Activated CD8-positive, alpha-beta memory T cell treated with anti-CD3 and anti-CD28 coated beads, Interleukin-2, amount 50 U/mL, for 4 hours (primary cell): ENCODE measurements at places on chromosomes 7 and 10.

DNA sequence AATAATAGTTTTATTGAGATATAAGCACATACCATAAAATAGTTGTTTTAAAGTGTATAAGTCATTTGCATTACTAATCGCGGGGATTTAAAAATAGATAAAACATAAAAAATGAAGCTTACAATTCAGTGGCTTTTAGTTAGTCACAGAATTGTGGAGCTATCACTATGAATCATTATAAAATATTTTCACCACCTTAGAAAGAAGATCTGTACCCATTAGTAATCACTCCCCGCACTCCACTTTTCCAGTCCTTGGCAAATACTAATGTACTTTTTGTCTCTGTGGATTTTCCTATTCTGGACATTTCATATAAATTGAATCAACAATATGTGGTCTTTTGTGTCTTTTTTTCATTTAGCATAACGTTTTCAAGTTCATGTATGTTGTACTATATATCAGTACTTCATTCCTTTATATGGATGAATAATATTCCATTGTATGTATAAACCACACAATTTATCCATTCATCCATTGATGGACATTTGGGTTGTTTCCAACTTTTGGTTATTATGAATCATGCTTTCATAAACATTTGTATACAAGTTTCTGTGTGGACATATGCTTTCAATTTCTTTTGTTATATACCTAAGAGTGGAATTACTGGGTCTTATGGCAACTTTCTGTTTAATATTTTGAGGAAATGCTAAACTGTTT is 162.5 kb downstream of the MAGI2 start:
- DNase-seq: no peak

DNA sequence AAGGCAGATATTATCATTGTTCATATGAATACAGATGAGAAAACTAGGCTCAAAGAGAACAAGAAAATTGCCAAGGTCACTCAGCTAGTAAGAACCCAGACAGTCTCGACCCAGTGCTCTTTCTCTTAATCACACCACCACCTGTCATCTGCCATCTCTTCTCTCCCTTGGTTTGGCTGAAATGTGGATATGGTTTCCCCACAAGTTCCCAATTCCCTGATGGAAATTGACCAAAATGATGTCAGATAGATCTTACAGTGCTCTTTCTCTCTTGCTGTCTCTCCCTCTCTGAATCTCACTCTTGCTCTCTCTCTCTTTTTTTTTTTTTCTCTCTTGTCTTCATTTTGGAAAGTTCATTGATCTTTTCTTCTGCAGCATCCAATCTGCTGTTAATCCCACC is 9.1 kb downstream of the C10orf90 start:
- DNase-seq: no peak

DNA sequence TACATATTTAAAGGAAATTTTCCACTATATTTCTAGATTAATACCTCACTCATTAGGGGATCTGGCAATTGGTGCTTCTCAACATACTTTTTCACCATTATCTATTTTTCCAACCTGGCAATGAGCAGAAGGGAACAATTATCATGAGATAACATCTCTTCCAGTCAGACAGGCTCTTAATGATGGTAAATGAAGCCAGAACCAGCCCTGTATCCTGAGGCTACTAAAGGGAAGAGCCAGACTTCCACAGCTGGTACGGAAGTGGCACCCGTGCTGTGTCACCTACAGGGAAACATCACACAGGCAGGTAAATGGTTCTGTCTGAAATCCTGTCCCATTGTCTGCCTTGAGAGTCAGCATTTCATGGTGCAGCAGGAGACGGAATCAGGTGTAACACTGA is 75.9 kb downstream of the ELMO1 start:
- DNase-seq: no peak

DNA sequence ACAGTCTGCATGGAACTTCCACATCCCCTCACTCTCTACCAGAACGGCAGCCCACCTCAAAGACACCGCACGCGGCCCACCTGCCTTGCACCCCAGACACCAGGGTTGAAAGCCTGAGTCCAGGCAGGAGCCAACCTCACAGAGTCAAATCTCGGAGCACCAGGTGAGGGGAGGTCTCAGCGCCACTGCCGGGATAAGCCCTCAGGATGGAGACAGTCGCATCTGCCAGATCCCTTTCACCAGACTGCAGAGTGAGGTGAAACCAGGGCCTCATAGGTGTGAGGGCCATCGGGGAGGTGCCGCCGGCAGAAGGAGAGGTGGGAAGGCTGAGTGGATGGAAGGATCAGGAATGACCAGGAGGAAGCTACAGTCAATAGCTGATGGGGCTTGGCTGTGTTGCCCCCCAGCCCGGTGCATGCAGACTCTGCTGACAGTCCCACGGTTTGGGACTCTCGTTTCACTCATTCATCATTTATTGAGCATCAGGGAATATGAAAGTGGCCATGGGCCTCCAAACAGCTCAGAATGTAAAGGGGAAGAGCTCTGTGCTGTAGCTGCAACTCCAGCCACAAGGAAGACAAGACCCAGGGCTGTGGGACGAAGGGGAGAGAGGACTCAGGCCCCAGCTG is 315.0 kb downstream of the PTPRN2 start:
- no peak for DNase-seq

DNA sequence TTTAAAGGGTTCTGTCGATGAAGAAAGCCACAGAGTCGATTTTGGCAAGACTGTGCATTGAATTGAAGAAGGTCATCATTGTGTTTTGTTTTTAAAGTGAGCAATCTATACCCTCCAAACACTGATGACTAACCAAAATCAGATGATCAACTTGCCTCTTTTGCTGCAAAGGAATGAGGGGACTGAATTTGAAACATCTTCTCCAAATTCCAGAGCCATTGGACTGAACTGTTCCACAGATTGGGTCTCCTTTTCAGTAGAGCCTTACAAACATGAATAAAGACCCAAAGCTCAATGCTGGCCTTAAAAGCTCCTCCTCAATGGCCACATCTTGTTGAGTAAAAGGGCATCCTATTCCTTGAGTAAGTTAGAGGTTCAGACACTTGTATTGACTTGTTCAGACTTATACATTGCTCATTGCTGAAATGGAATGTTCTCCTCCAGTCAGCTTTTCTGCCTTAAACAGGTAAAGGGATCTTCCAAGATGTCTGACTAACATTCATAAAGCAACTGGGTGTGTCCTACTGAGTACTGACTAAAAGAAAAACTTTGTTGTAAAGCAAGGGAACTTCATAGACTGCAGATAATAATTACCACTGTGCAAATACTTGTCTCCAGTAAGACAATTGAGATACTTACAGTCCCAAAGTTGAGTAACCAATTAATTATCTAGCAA is 630.6 kb downstream of the KCNMA1 start:
- DNase-seq: no peak

DNA sequence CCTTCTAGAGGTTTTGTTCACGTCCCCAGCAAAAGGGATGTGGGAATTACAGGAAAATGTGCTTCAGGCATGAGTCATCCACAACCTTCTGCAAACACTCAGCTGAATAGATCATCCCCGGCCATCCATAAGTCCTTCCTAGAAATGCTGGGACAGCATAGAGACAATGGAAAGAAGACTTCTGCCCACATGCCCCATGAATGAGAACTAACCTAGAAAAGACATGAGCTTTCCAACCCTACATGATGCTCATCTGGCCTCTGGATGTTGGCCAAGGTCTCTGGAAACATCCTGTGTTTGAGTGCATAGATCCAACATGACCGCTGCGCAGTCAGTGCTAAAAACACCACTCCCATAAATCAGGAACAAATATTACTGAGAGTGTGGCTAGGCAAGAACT is 277.5 kb downstream of the PLXNA4 start:
- DNase-seq: no peak

GRCh38 chr7:95046494-95047240 is 139.3 kb downstream of the PPP1R9A start:
- no peak for DNase-seq

DNA sequence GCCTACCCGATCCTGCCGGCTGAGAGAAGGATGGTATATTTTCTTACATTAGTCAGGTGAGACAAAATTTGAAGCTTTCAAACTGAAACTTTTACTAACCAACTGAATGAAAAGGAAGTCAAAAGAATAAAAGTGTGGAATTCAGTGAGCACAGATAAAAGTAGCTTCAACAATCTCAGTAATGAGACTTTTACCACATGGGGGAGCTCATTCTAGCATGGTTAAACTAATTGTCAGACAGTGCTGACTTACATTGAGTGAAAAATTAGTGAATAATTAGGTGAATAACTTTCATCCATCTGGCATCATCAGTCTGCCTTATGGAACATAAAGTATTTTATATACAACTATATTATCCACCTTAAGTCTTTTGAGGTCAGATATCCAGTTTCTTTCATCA is 8.4 kb downstream of the FAM237B start:
- no peak for DNase-seq

- DNase-seq: no peak
These were observed 35.9 kb downstream of the PHYHIPL start for GRCh38 chr10:59212301-59212798.

GRCh38 chr10:96695366-96695765 is 24.9 kb downstream of the PIK3AP1 start:
- no peak for DNase-seq
